ENCODE measurements at places on chromosomes 13 and 19. TPM values are rescaled to one million over a fixed set of nuclear protein-coding genes. Genes with fewer than 3 reads are reported as not detected.

The SERTAD1 gene
- total RNA-seq: 22.7 TPM

DNA sequence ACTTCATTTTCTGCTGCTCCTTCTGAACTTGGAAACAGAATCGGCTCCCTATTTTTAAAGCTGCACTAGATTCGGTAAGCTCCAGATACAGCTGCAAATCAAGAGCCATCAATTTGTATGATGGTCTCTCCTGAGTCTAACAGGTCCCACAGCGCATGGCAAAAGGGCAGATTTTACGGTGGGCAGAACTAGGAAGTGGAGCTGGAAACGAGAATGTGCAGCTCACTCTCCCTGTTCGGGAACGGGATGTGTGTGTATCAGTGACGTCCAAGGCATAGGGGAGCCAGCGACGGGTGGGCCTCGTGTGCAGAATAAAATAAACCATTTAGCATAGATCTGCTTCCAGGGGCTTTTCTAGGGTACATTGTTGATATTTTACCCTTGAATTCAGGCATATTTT lies 74.2 kb downstream of the COL4A1 start:
- H3K27me3 ChIP-seq: no peaks in the 10 kb centered on the region
- H3K4me3 ChIP-seq: peak overlapping the region; percentile 53
- peaks cover 66% of the 10 kb centered on the region for H3K4me1 ChIP-seq
- H3K36me3 ChIP-seq: no peaks in the 10 kb centered on the region
- no peak for DNase-seq
- H3K27ac ChIP-seq: peak overlapping the region; percentile 56

The JSRP1 gene
- not detected for total RNA-seq

DNA sequence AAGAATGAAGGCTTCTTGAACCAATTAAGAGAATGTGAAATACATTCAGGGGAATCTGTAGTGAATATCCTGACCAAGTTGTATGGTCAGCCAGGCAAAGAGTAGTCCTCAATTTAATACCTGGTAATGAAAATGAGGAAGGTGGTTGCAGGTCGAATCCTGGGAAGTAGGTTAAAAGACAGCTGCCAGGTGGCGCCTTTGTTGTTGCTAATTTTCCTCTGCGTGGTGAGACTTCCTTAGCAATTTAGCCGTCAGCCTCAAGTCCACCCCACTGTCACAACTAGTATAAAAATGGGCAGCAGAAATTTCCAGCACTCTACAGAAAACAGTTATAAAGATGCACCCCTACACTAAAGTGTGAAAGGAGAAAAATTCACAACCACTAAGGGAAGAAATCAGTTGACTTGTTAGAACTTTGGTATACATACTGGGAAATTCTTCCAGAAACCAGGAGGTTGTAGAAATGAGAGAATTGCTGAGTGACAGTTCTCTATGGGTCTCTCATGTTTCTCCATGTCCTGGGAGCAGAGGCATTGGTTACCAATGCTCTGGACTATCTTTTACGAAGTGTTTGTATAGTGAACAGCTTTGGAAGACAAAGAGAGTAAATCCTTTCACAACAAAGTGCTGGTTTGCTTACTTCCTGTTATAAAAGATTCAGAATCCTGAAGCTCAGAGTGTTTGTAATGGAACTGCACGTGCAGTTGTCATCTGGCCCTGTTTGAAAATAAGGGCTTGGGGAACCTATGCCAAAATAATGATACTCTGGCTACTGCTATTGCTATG lies 235.9 kb downstream of the NHLRC3 start:
- no peaks in the 10 kb centered on the region for H3K27me3 ChIP-seq
- H3K27ac ChIP-seq: no peak overlapping the region
- H3K4me1 ChIP-seq: no peaks in the 10 kb centered on the region
- H3K4me3 ChIP-seq: no peak overlapping the region
- H3K36me3 ChIP-seq: no peaks in the 10 kb centered on the region

DNA sequence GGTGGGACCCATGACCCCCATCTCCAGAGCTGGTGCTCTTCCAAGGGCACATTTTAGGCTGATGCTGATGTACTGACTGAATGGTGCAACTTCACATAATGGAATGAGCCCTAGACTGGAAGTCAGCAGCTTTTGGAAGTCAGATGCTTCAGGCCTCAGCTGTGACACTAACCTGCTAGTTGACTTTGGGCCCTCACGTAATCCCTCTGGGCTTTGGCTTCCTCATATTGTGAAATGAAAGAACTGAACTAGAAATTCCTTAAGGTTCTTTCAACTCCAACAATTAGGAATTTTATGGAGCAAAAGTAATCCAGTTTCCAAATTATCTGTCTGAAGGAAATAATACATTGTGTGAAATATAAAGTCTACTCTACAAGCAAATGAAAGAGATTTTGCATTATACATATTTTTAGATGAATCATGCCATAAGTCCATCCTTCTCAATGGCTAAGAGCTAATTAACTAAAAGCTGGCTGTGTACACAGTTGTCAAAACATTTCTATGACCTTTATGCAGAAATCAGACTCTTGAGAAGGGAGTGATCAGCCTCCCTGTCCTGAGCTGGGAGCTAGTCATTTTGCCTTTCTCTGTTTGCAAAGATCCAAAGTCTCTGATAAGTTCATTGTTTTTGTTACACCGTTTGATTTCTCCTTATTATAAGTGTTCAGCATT lies 204.2 kb downstream of the DCLK1 start:
- H3K4me1 ChIP-seq: no peaks in the 10 kb centered on the region
- H3K27me3 ChIP-seq: no peaks in the 10 kb centered on the region
- H3K36me3 ChIP-seq: no peaks in the 10 kb centered on the region
- DNase-seq: no peak
- H3K4me3 ChIP-seq: no peak overlapping the region
- H3K27ac ChIP-seq: no peak overlapping the region

DNA sequence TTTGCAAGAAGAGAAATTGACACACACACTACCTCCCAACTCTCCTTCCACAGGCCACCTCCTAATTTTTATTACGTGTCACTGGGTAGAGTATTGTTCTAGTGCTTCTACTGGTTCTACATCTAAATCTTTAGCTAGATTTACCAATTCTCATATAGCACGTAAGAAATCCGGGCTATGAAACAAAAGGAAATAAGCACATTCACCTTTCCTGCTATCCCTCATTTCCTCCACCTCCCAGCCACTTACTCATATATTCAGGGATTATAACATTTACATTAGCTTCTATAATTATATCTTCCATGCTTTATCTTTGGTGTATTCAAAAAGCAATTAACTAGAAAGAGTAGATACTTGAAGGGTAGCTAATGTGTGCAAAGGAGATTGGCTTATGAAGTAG lies 39.7 kb downstream of the USP12 start:
- no peak for DNase-seq
- no peaks in the 10 kb centered on the region for H3K27me3 ChIP-seq
- no peaks in the 10 kb centered on the region for H3K36me3 ChIP-seq
- H3K27ac ChIP-seq: no peak overlapping the region
- peaks cover 47% of the 10 kb centered on the region for H3K4me1 ChIP-seq

GRCh38 chr19:58572818-58573657 lies at the start of gene MZF1:
Gene MZF1, minus strand, starts transcription at chr19:58573335. Its CDS starts 1,946 bp downstream, at chr19:58571389.
- H3K36me3 ChIP-seq: peaks cover 20% of the 10 kb centered on the region
- peak within 1 kb of the TSS; percentile 98 for H3K27ac ChIP-seq
- no peaks in the 10 kb centered on the region for H3K27me3 ChIP-seq

- no peaks in the 10 kb centered on the region for H3K27me3 ChIP-seq
- H3K27ac ChIP-seq: no peak overlapping the region
- no peaks in the 10 kb centered on the region for H3K4me1 ChIP-seq
- peaks cover 10% of the 10 kb centered on the region for H3K36me3 ChIP-seq
- H3K4me3 ChIP-seq: no peak overlapping the region
- no peak for DNase-seq
Observed at GRCh38 chr19:57465680-57466381, 8.9 kb upstream of the VN1R1 start.

- peaks cover 6% of the 10 kb centered on the region for H3K36me3 ChIP-seq
- DNase-seq: no peak
- H3K4me3 ChIP-seq: peak overlapping the region; percentile 76
- peaks cover 23% of the 10 kb centered on the region for H3K4me1 ChIP-seq
Observed at GRCh38 chr19:678791-679388, 2.7 kb downstream of the FSTL3 start.

The GJB2 gene
- total RNA-seq: 0.27 TPM

- no peak overlapping the region for H3K27ac ChIP-seq
- H3K4me3 ChIP-seq: no peak overlapping the region
- H3K4me1 ChIP-seq: no peaks in the 10 kb centered on the region
- no peaks in the 10 kb centered on the region for H3K36me3 ChIP-seq
Observed at GRCh38 chr19:34104096-34104495, 68.2 kb upstream of the LSM14A start.

GRCh38 chr13:33375421-33375820 lies 89.9 kb upstream of the STARD13 start:
- no peak overlapping the region for H3K27ac ChIP-seq
- no peak overlapping the region for H3K4me3 ChIP-seq

- H3K4me3 ChIP-seq: no peak overlapping the region
- no peaks in the 10 kb centered on the region for H3K27me3 ChIP-seq
- H3K27ac ChIP-seq: no peak overlapping the region
- no peaks in the 10 kb centered on the region for H3K36me3 ChIP-seq
- H3K4me1 ChIP-seq: no peaks in the 10 kb centered on the region
Observed at GRCh38 chr19:54439174-54439851, 9.7 kb upstream of the LENG8 start.

All from thoracic aorta (tissue), 2 donors.